ENCODE measurements at places on chromosomes 2 and 18. TPM values are rescaled to one million over a fixed set of nuclear protein-coding genes. Genes with fewer than 3 reads are reported as not detected.

GRCh38 chr2:199581935-199582360, 124.2 kb upstream of the SATB2 start:
- no peaks in the 10 kb centered on the region for H3K36me3 ChIP-seq
- H3K27me3 ChIP-seq = no peaks in the 10 kb centered on the region
- no peak for DNase-seq
- peak overlapping the region; percentile 22 for H3K4me3 ChIP-seq
- H3K4me1 ChIP-seq = no peaks in the 10 kb centered on the region
- H3K27ac ChIP-seq = no peak overlapping the region

DNA sequence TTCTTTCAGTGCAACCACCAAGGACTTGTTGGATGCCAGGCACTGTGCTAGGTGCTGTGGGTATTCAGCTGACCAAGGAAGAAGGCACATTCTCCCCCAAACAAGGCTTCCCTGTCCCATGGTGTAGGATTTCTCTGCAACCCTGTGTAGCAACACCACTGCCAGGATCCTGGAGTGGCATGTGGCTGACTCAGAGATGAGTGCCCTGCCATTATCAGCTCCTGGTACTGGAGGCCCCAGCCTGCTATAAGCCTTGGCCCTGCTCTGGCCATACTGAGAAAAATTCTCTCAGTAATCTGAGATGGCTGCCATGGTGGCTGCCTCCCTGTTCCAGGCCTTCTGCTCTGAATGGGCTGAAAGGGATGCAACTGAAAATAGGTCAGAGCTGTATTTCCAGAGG, 4.3 kb downstream of the SMYD5 start:
- DNase-seq = peak; percentile 7
- H3K4me1 ChIP-seq = no peaks in the 10 kb centered on the region
- no peak overlapping the region for H3K4me3 ChIP-seq
- H3K27me3 ChIP-seq = no peaks in the 10 kb centered on the region
- no peak overlapping the region for H3K27ac ChIP-seq

KLHL14 gene
- total RNA-seq = not detected

AMER3 gene
- total RNA-seq = not detected

DNER gene
- 0.13 TPM for total RNA-seq

All from right lobe of liver (tissue), 6 donors.